AG10803 (cell line): ENCODE measurements at places on chromosomes 16 and 17.
A peak's percentile ranks its signal among the peaks of the same experiment; 100 is the strongest.

- DNase-seq = peak; percentile 85
These were observed at the start of gene SLC2A4 for GRCh38 chr17:7281074-7281952. Gene SLC2A4, plus strand, starts transcription at chr17:7281718. Its CDS starts 217 bp downstream, at chr17:7281935.

GRCh38 chr16:86134802-86135461 lies 236.0 kb downstream of the IRF8 start:
- peak; percentile 7 for DNase-seq

DNA sequence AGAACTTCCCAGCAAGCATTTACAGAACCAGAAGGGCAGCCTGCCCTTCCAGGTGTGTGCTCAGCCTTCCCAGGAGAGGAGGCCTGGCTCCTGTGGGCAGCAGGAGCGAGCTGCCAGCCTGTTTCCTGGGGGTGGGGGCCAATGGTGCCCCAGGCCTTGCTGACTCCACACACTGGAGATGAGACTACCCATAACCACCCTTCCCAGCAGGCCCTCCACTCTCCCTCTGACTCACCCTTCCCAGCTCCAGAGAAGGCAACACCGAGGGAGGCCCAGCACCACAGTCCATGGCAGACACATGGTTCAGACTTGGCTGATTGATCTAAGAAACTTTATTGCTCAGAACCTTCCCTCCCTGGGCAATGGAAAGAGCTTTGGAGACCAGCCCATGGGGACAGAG lies 1.8 kb upstream of the PRSS53 start:
- peak; percentile 42 for DNase-seq

DNA sequence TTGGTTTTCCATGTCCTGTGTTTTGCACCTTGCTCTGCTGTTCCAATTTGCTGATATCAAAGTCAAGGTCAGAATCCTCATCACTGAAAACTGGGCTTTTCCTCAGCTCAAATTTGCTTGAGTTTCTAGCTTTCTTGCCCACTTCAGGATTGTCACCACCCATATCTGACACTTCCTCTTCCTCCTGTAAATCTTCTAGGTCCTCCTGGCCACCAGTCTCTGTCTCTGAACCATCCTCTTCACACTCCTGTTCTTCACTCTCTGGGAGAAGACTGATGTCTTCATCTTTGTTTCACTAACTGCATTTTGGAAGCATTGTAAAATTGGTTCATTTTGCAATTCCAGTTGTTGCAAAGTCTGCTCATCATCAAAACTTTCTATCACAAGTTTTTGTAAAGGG lies 63.4 kb upstream of the RBL2 start:
- no peak for DNase-seq

DNA sequence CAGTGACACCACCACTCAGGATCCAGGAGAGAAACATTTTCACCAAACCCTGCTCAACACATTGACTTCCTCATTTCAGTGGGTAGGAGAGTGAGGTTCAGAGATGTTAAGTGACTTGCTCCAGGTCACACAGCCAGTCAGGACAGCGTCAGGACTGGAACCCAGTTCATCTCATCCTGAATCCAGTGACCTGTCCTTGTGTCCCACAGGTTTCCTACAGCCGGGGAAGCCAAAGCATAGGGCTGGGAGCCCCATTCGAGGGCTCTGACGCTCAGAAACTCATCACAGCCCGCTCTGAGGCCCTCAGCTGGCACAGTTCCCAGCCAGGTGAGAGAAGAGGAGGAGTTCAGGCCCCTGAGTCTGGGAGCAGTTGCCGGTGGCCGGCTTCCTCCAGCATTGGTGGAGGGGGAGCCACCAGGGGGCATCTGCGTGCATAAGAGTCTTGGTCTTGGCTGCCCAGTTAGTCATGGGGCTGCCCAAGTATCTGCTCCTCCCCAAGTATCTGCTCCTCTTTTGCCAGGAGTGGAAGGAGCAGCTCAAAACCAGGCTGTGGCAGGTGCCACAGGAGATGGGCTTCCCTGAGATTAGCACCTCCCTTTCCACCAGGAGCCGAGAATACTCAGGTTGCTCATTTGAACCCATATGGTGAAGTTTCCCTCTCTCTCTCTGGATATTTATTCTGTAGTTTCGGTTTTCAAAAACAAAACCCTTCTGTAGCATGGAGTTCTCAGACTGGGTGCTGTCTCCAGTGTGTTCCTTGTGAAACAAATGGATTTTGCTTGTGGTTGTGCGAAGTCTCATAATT lies 56.0 kb downstream of the TNFRSF13B start:
- DNase-seq = peak; percentile 40
